ENCODE measurements at places on chromosomes 1 and 21.
A peak's percentile ranks its signal among the peaks of the same experiment; 100 is the strongest.

DNA sequence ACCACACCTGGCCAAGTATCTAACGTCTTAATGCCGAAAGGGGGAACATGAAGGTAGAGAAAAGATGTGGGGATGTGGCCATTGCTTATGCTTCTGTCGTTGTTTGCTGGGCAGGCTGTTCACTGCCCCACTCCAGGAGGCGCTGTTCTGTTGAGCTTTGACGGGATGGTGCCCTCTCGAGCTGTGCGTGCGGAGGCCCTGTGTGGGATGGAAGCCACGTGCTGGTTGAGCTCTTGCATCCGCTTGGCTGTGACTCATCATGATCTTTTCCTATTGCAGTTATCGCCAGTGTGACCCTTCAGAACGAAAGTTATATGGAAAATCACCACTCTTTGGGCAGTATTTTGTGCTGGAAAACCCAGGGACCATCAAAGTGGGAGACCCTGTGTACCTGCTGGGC, 26.3 kb downstream of the MTARC1 start:
- H3K4me3 ChIP-seq = no peak overlapping the region
- H3K27me3 ChIP-seq = no peaks in the 10 kb centered on the region
- peak; percentile 29 for DNase-seq
- no peak overlapping the region for H3K27ac ChIP-seq
- no peaks in the 10 kb centered on the region for H3K36me3 ChIP-seq

DNA sequence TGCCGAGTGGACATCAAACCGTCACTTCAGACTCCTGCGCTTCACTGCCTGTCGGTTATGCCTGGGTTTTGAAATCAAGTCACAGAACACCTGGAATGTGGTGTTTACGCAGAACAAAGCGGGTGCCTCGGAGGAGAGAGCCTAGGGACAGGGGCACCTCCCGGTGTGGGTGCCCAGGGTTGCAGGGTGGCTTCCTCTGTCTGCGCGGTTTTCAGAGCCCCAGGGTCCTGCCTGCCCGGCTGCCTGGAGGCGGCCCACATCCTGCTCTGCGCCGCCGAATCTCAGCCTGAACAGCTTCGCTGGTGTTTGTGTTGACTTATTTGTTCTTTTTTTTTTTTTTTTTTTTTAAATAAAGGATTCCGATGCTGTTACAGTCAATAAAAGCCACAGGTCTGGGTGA, 113.5 kb upstream of the COL6A1 start:
- H3K4me1 ChIP-seq = peaks cover 12% of the 10 kb centered on the region
- no peak overlapping the region for H3K4me3 ChIP-seq
- no peaks in the 10 kb centered on the region for H3K27me3 ChIP-seq
- no peak overlapping the region for H3K27ac ChIP-seq
- no peak for DNase-seq

DNA sequence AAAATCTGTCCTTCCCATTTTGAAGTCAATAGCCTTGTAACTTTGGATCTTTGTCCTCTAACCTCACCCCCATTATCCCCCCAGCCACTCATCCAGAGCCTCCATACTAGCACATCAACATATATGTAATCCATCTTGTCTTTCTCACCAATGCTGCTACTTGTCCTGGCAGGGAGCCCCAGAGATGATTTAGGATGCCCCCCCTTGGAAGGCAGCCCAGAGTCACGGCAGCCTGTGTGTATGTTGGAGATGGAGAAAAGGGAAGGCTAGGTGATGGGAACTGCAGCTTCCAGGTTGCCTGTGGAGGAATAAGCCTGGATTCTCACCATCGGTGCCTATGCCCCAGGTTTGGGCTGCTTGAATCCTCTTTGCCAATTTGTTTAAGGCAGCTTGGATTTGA, 51.7 kb upstream of the SCMH1 start:
- no peak overlapping the region for H3K4me3 ChIP-seq
- H3K4me1 ChIP-seq = no peaks in the 10 kb centered on the region
- H3K27me3 ChIP-seq = no peaks in the 10 kb centered on the region
- no peak for DNase-seq
- no peak overlapping the region for H3K27ac ChIP-seq

DNA sequence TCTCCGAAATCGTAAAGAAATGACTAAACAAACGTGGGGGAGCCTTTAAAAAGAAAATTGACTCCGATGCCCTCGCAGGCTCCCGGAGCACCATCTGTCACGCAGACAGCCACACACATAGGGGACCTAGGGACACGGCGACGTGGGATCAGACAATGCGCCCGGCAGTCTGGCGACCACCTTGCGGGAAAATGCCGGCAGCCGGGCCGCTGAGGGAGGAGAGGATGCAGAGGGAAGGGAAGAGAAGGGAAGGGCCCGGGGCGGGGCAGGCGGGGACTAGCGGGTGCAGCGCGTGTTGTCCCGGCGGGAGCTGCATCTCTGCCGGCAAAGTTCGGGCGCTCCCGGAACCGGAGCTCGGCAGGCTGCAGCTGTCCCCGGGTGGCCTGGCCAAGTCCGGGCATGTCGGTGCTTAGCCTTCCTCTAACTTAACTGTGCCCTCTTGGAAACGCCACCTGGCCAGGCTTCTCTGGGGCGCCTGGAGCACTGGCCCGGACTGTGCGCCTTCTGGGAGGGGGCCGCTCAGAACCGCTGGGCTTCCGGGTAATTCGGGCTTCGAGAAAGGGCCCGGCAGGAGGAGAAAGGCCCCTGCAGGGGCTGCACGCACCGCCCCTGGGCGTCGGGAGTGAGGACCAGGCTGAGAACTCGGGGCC, 1.8 kb downstream of the NHLH2 start:
- H3K36me3 ChIP-seq = no peaks in the 10 kb centered on the region
- no peak for DNase-seq
- H3K27ac ChIP-seq = no peak overlapping the region
- no peaks in the 10 kb centered on the region for H3K27me3 ChIP-seq
- H3K4me1 ChIP-seq = no peaks in the 10 kb centered on the region

DNA sequence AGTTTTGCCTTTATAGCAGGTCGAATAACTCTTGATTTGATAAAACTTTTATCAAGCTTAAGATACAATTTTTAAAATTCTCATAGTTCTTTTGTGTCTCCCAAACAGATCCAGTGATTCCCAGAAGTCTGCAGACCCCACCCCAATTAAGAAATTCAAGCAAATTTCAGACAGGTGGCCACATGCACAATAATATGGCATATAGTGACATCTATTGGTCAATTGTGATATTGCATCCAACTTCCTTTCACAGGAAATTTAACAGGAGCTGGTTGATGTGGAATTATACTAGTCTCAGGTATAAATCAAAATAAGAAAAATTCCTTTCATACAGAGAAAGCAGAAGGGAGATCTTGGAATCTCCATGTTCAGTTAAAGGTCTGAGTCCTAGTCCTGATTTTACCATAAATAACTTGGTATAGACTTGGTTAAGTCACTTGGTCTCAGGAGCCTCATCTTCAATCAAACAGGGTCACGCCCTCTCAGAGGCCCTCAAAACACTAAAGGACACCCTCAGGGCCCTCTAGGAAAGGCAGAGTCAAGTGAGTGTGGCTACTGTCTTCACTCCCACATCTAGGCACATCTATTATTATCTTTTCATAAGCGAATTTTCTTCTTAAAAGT, 24.1 kb downstream of the PIGM start:
- H3K4me3 ChIP-seq = no peak overlapping the region
- H3K27me3 ChIP-seq = peaks cover 2% of the 10 kb centered on the region
- H3K4me1 ChIP-seq = no peaks in the 10 kb centered on the region
- no peak overlapping the region for H3K27ac ChIP-seq
- no peaks in the 10 kb centered on the region for H3K36me3 ChIP-seq
- peak; percentile 60 for DNase-seq

GRCh38 chr1:17118706-17119075, 560 bp downstream of the PADI2 start:
- H3K27ac ChIP-seq = peak overlapping the region; percentile 14
- H3K36me3 ChIP-seq = no peaks in the 10 kb centered on the region
- no peaks in the 10 kb centered on the region for H3K27me3 ChIP-seq
- H3K4me3 ChIP-seq = peak overlapping the region; percentile 38

GRCh38 chr1:84668185-84668584, 22.1 kb downstream of the SSX2IP start:
- peaks cover 11% of the 10 kb centered on the region for H3K36me3 ChIP-seq
- DNase-seq = peak; percentile 10
- H3K27ac ChIP-seq = no peak overlapping the region
- H3K27me3 ChIP-seq = no peaks in the 10 kb centered on the region
- peaks cover 15% of the 10 kb centered on the region for H3K4me1 ChIP-seq

GRCh38 chr1:19319196-19319595, 7.1 kb downstream of the SLC66A1 start:
- H3K27me3 ChIP-seq = no peaks in the 10 kb centered on the region
- no peak overlapping the region for H3K27ac ChIP-seq
- peaks cover 19% of the 10 kb centered on the region for H3K36me3 ChIP-seq
- no peak overlapping the region for H3K4me3 ChIP-seq

DNA sequence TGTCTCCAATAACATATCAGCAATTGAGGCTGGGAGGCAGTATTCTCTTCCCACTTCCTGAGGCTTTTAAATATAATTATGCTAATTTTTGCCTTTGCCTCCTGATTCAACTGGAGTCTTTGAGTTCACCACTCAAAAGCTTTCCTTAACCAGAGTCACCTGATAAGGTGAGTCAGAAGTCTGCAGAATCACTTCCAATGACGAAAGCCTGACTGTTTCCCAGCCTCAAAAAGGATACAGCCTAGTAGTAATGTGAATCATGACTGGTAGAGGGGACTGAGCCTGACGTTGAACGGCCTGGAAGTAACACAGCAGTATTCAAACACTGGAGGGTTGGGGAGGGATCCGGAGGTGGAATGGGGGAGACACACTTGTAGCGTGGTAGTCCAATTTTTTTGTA, 10.4 kb upstream of the MRPL9 start:
- H3K27ac ChIP-seq = no peak overlapping the region
- H3K36me3 ChIP-seq = no peaks in the 10 kb centered on the region
- DNase-seq = no peak
- H3K4me1 ChIP-seq = no peaks in the 10 kb centered on the region
- no peaks in the 10 kb centered on the region for H3K27me3 ChIP-seq
- H3K4me3 ChIP-seq = no peak overlapping the region

GRCh38 chr1:114861384-114861783, 6.7 kb downstream of the SYCP1 start:
- H3K27ac ChIP-seq = no peak overlapping the region
- no peaks in the 10 kb centered on the region for H3K4me1 ChIP-seq
- no peaks in the 10 kb centered on the region for H3K36me3 ChIP-seq
- H3K4me3 ChIP-seq = no peak overlapping the region

DNA sequence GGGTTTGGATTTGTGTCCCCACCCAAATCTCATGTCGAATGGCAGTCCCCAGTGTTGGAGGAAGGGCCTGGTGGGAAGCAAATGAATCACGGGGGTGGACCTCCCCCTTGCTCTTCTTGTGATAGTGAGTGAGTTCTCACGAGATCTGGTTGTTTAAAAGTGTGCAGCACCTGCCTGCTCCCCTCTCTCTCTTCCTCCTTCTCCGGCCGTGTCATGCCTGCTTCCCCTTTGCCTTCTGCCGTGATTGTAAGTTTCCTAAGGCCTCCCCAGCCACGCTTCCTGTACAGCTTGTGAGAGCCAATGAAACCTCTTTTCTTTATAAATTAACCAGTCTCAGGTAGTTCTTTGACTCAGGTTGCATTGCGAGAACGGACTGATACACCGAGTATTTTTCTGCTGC, 15.9 kb downstream of the CLDN14 start:
- no peak overlapping the region for H3K4me3 ChIP-seq
- peaks cover 19% of the 10 kb centered on the region for H3K4me1 ChIP-seq
- H3K27me3 ChIP-seq = peaks cover 5% of the 10 kb centered on the region
- no peaks in the 10 kb centered on the region for H3K36me3 ChIP-seq

DNA sequence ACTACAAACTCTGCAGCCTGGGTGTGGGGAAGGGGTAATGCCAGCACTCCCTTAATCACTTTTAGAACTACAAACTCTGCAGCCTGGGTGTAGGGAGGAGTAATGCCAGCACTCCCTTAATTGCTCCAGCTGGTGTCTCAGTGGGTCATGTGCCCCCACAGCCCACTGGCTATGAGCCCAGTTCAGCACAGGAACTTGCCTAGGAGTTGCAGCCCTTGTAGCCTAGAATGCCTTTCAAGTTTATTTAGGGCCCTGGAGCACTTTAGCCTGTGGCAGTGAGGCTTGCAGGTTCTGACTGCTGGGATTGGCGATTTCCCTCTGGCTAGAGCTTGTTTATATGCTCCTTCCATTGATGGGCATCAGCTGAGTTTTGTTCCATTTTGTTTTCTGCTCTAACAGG, 17.1 kb downstream of the VN1R5 start:
- H3K36me3 ChIP-seq = no peaks in the 10 kb centered on the region
- H3K27me3 ChIP-seq = no peaks in the 10 kb centered on the region
- no peak for DNase-seq
- H3K27ac ChIP-seq = no peak overlapping the region
- no peak overlapping the region for H3K4me3 ChIP-seq

GRCh38 chr1:99482750-99483149, 163.2 kb upstream of the PALMD start:
- H3K27me3 ChIP-seq = no peaks in the 10 kb centered on the region
- no peak overlapping the region for H3K27ac ChIP-seq
- H3K4me3 ChIP-seq = no peak overlapping the region
- no peaks in the 10 kb centered on the region for H3K36me3 ChIP-seq
- no peaks in the 10 kb centered on the region for H3K4me1 ChIP-seq

- H3K4me1 ChIP-seq = peaks cover 46% of the 10 kb centered on the region
- no peak overlapping the region for H3K27ac ChIP-seq
Observed at GRCh38 chr1:165856021-165856420, 28.6 kb downstream of the UCK2 start.

DNA sequence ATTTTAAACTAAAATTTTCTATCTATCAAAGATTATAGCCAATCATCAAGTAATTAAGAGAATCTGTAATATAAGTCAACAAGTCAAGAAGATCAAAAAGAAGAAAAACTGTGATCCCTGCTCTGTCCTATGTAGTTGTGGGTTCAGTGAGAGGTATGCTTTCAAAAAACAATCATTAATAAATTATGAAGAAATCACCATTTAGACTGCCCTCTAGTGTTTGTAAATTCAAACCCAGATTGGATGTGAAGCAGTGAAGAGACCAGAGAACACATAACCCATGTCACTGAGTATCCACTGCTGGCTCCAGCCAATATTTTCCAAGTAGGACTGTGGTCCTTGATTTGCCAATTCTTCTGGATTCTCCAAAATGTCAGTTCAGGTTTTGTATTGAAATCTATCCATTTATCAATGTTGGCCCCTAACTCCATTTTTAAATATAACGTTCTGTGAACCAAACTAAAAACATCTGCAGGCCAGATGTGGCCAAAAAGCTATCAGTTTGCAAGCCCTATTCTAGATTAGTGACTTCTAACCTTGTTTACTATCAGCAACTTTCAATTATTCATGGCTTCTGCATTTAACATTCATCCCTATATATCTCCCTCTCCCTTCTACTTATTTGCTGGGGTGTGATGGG, 467.5 kb upstream of the CXADR start:
- no peaks in the 10 kb centered on the region for H3K27me3 ChIP-seq
- H3K27ac ChIP-seq = no peak overlapping the region
- DNase-seq = peak; percentile 64
- H3K4me1 ChIP-seq = no peaks in the 10 kb centered on the region
